ENCODE measurements at places on chromosomes 2 and 18. TPM values are rescaled to one million over a fixed set of nuclear protein-coding genes. Genes with fewer than 3 reads are reported as not detected.

Gene CPO
- total RNA-seq = not detected

DNA sequence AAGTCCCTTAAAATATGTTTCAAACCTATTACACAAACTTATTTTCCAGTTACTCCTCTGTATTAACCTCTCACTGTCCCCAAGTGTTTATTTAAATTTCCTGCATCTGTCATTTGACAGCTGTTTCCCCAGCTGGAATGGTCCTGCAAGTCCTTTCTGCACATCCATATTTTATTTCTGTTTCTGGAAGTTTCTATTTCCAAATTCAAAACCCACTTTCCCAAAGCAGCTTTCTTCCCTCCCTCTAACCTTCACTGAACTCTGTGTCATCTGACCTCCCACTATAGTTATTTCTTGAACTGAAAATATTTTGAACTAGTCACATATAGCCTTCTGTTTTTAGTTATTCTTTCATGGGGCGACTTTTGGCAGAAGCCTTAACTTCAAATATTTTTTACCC, 459.4 kb upstream of the MC4R start:
- no peak for DNase-seq

Gene MAB21L4
- total RNA-seq = 0.70 TPM

Gene SLC16A14
- total RNA-seq = 15.2 TPM

Gene AQP12A
- 1.6 TPM for total RNA-seq

GRCh38 chr2:235492850-235493344, 946 bp upstream of the AGAP1 start:
- H3K4me1 ChIP-seq = peaks cover 13% of the 10 kb centered on the region
- H3K27ac ChIP-seq = no peak overlapping the region
- peaks cover 18% of the 10 kb centered on the region for H3K27me3 ChIP-seq
- DNase-seq = no peak

Gene NMUR1
- 4.2 TPM for total RNA-seq

Gene CD28
- total RNA-seq = 17.5 TPM

Gene MARCHF4
- total RNA-seq = not detected

All from spleen (tissue), 13 donors.